ENCODE measurements at places on chromosomes 6 and 20.

DNA sequence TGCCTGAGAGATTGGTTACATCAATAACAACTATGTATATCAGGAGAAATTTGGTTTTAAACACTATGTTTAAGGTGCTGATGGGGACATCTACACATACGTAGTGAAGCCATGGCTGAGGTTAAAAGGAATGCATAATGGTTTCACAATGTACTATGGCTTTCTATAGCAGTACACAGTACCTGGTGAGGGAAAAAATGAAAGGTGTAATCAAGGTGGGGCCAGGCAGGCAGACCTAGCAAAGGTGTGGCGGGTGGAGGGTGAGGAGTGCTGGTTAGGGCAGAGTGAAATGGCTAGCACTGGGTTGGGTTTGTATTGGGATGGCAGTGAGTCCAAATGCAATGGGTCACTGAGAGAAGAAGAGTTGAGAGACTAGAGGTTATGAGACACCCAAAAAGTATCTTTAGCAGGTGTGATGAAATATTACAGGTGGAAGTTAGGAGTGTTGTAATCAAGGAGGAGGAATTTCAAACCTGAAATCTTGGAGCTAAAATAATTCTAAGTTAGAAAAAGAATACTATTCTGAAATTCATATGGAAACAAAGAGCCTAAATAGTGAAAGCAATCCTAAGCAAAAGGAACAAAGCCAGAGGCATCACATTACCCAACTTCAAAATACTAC is 22.3 kb downstream of the PAQR8 start:
- DNase-seq: no peak

DNA sequence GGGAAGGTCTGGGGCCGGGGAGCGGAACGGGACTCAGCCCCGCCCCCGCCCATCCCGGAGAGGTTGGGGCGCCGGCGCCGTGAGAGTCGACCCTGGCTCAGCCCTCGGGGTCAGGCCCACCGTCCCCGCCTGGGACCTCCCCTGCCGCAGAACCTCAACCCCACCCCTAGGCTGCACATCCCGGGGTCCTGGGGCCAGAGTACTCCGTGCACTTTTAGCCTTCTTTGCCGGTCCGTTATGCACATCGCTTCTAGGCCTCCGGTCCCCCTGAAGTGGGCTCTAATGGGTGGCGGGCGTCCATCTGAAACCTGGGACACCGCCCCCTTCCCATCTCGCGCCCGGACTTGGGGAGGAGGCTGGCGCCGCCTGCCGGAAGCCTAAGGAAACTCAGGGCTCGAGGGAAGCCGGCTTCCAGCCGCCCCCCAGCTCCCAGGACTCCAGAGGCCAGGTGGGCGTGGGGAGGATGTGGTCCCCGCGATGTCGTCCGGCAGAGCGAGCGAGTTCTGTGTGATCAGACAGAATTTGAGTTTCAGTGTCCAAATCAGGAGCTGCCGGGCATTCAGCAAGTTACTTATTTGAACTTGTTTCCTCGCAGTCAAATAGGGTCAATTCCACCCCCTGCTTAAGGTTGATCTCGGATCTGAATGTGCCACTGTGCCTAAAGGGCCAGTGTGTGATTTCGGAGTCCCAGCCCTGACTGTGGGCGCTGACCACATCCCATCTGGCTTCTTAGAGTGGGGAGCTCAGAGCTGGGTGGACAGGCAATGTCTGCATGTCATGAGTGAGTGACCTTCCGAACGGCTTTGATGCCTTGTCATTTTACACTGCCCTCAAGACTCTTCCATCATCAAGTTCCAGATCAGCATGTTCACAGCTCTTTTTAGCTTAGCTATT is 47.6 kb downstream of the CPXM1 start:
- no peak for DNase-seq

GRCh38 chr6:105212587-105212986 is 32.8 kb upstream of the POPDC3 start:
- DNase-seq: no peak

GRCh38 chr6:73514746-73515110 is 6.1 kb downstream of the EEF1A1 start:
- no peak for DNase-seq

- DNase-seq: no peak
Observed at GRCh38 chr20:46602429-46602828, 48.8 kb downstream of the SLC13A3 start.

DNA sequence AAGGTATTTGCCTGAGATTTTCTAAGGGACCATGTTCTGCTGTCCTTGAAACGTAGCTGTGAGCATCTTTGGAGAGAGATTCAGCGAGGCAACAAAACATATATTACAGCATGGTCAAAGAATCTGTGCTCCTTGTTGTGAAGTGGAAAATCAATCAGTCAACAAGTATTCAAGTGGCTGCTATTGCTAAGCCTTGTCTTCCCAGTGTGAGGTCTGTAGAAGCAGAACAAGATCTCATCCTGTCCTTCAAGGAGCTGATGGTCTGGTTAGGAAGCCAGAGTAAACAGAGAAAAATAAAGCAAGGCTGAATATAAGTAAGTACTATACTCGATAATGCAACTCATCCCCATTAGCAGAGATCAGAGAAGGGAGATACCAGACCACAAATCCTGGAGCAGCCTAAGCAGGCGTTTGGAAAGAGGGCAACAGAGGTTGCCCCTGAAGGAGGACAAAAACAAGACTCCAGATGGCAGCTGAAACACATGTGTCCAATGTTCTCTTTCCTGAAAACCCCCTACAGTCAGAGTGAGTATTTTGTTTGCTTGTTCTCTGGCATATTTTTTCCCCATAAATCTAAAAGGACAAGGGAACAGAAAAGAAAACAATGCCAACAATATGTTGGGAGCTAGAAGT is 392.0 kb downstream of the SYNE1 start:
- DNase-seq: no peak

- no peak for DNase-seq
Observed at GRCh38 chr20:51334609-51335008, 207.9 kb downstream of the NFATC2 start.

- no peak for DNase-seq
Observed at GRCh38 chr6:40341726-40342125, 245.4 kb downstream of the LRFN2 start.

DNA sequence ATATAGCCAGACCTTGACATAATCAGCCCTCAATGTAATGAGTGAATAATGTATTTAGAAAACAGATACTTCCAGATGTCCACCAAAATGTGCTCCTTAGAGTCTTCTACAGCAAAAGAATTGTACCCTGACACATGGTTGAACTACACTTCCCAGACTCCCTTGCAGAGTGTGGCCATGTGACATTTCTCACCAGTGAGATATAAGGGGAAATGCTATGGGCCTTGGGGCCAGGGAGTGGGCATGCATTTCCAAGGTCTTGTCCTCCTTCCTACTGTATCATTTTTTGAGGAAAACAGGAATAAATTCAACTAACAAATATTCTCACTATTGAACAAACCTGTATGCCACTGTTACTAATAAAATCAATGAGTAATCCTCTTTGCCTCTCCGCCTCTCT is 211.4 kb upstream of the SMLR1 start:
- DNase-seq: no peak

DNA sequence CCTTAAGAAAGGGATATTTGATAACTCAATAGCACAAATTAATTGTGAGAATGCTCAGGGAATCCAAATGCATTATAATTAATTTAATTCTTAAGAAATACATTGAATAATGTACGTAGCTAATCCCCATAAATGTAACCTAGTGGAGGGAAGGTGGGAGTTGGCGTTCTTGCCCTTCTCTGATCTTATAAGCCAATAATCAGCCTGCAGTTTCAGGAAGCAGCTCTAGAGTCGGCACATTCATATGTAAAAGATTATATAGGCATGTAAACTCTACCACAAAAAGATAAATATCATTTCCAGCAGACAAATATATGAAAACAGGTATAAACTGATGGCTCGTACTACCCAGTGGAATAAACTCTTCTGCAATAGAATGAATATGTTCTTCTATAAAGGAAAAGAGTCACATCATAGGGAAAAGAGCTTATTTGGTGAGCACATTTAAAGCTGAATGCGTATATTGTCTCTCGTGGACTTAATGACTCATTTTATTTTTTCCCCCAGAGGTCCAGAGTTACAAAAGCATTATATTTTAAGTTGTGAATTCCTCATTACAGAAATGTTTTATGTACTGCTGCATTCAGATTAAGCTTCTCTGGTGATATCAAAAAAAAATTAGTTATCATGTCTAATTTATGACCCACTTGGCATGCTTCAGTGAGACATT is 112.2 kb downstream of the TFAP2A start:
- no peak for DNase-seq

GRCh38 chr6:165231581-165232561 is 77.5 kb downstream of the C6orf118 start:
- DNase-seq: no peak

- DNase-seq: no peak
Observed at GRCh38 chr20:43844778-43845614, 69.7 kb upstream of the TOX2 start.

GRCh38 chr20:36447101-36447500 is 94.2 kb upstream of the MYL9 start:
- DNase-seq: no peak

GRCh38 chr20:10282979-10283456 is 64.4 kb downstream of the SNAP25 start:
- DNase-seq: no peak

DNA sequence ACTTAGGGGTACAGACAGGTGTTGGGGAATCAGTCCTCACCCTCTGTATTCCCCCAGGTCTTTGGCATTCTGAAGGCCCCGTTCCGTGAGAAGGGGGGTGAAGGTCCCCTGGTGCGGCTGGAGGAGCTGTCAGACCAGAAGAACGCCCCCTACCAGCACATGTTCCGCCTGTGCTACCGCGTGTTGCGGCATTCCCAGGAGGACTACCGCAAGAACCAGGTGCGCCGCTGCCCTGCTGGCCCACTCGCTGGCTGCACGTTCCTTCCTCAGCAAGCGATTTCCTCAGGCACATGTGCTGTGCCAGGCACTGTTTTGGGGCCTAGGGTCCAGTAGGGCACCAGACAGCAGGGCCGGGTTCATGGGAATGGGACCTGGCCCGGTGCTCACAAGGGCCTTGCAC is 44.4 kb downstream of the UQCC2 start:
- DNase-seq: no peak

DNA sequence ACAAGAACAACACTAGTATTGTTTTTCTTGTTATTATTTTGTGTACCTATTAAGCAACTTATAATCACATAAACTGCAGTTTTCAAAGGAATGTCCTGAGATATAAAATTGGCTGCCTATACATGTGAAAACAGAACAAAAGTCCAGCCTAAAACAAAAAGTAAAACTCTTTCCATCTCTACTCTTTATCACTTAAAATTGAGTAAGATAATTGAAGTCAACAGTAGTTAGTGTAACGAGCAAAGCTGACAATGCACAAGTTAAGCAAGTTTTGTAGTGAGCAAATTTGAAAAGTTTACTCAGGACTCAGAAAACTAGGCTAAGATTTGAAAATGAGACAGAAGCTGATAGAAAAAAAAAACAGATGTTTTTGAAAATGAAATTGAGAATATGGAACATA is 941.4 kb upstream of the MAN1A1 start:
- DNase-seq: no peak

DNA sequence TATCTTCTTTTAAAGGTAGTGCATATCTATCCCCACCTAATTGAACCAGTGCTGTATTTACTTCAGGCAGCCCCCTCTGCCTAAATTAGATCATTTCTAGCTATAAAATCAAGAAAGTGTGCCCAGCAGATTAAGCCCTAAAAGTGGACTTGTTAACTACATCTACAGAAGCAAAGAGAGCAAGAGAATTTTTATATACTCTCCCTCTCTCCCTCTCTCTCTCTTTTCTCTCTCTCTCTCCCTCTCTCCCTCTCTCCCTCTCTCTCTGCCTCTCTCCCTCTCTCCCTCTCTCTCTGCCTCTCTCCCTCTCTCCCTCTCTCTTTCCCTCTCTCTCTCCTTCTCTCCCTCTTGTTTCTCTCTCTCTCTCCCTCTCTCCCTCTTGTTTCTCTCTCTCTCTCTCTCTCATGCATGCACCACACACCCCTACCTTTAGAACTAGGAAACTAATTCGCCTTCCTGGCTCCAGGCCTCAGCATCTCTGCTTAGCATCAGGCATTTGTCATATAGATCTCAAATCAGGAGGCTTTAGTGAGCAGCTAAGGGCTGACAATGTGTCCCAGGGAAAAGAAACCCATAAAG is 71.4 kb downstream of the FOXA2 start:
- no peak for DNase-seq

- DNase-seq: peak; percentile 6
Observed at GRCh38 chr20:4082406-4083097, 67.2 kb upstream of the RNF24 start.

GRCh38 chr20:38165966-38166702 is 1.1 kb upstream of the TGM2 start:
- no peak for DNase-seq

DNA sequence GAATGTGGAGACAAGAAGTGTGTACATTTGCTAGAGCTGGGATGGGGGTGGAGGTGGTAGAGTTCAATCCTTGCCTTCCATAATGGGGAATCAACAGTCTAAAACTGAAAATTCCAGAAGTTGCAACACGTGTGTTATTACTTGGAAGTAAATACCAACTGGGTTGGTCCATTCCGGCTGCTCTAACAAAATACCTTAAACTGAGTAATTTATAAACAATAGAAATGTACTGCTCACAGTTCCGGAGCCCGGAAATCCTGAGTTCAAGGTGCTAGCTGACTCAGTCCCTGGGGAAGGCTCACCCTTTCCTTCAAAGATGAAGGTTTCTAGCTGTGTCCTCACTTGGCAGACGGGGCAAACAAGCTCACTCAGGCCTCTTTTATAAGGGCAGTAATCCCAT is 59.0 kb downstream of the RIN2 start:
- DNase-seq: no peak

DNA sequence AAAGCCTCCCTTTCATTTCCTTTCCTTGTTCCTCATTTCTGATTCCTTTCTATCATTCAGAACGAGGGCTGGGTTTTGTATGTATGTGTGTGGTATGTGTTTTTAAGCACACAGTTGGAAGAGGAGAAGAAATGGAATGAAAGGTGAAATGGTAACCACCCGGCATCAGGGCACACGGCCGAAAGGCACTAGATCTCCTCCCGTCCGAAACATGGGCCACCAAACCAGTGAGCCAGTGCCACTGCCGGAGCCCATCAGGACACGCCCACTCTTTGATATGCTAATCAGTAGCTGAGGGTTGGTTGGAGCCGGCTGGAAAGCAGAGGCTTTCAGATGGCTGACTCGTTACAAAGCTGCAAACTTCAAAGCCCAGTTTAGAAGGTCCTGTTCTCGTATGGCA is 228.6 kb upstream of the JARID2 start:
- no peak for DNase-seq

DNA sequence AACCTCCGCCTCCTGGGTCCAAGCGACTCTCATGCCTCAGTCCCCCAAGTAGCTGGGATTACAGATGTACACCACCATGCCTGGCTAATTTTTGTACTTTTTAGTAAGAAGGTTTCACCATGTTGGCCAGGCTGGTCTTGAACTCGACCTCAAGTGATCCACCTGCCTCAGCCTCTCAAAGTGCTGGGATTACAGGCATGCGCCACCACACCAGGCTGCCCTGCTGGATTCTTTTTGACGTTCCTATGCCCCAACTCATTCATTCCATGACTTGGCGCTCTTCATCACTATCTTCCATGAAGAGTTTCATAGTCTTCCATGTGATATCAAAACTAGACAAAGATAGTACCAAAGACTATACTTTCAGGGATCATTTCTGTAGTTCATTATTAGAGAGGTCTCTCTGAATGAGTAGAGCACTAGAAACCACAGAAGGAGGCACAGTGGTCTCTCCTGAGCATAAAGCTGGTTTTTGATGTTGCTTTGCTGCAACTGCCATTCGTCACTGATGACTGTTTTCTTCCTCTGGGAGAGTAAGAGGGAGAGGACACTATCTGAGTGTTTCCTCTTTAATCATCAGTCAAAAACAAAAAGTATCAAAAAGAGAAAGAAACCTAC is 23.5 kb downstream of the DNAAF9 start:
- DNase-seq: no peak
